ENCODE measurements at places on chromosomes 11 and 22. TPM values are rescaled to one million over a fixed set of nuclear protein-coding genes. Genes with fewer than 3 reads are reported as not detected.

DNA sequence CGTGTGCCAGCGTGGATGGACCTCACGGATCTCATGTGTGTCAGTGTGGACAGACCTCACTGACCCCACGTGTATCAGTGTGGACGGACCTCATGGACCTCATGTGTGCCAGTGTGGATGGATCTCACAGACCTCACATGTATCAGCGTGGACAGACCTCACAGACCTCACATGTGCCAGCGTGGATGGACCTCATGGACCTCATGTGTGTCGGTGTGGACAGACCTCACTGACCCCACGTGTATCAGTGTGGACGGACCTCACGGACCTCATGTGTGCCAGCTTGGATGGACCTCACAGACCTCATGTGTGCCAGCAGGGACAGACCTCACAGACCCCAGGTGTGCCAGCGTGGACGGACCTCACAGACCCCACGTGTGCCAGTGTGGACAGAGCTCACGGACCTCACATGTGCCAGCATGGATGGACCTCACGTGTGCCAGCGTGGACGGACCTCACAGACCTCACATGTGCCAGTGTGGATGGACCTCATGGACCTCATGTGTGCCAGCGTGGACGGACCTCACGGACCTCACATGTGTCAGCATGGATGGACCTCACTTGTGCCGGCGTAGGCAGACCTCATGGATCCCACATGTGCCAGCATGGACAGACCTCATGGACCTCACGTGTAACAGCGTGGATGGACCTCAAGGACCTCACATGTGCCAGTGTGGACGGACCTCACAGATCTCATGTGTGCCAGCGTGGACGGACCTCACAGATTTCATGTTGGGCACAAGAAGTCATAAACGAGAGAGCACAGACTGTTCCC lies 18.2 kb downstream of the TTLL8 start:
- no peak for DNase-seq

DNA sequence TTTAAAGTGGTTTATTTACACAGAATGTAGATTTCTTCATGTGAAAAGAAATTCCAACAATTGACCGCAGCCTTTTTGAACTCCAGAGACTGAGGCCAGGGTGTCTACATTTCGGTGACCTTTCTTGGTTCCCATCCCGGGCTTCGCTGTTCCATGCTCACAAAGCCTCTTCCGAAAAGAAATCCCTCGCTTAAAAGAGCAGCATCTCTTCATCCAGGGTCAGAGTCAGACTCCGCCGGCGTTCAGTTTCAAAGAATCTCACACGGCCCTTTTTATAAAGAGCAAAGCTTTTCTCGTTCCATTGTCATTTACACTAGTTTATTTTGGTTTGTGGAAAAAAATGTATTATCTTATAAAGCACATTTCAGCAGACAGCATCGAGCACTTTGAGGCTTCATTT lies 530.6 kb upstream of the B3GAT1 start:
- DNase-seq, result no peak

DNA sequence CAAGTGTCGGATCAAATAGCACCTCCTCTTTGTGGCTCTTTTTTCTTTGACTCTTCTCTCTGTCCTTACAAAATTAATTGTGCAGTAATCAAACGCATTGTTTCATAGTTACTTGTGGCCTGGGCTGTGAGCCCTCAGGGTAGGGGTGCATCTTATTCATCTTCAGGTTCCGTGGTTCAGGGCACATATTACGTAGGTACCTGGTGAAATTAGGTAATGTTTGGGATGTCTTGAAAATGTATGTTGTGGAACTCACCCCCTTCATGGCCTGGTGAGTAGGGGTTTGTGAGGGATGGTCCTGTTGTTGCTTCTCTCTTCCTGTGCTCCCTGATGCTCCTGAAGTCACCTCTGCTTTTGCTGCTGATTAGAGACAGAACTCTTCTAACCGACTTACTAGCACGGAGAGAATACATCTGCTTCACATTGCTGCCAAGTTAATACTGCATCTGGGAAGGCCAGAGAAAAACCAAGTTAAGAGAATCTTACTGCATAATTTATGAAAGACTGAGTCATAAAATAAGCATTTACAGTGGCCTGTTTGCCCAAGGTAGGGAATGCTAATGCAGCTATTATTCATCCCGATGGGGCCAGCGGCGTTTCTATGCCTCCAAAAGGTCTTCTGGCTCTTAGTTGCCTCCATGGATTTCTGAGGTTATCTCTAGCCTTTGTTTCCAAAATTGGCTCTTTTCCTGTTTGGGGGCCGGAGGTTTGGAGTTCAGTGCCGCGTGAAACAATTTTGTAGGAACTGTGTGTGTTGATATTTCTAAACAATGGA lies 66.9 kb downstream of the TBC1D22A start:
- DNase-seq, result no peak

DNA sequence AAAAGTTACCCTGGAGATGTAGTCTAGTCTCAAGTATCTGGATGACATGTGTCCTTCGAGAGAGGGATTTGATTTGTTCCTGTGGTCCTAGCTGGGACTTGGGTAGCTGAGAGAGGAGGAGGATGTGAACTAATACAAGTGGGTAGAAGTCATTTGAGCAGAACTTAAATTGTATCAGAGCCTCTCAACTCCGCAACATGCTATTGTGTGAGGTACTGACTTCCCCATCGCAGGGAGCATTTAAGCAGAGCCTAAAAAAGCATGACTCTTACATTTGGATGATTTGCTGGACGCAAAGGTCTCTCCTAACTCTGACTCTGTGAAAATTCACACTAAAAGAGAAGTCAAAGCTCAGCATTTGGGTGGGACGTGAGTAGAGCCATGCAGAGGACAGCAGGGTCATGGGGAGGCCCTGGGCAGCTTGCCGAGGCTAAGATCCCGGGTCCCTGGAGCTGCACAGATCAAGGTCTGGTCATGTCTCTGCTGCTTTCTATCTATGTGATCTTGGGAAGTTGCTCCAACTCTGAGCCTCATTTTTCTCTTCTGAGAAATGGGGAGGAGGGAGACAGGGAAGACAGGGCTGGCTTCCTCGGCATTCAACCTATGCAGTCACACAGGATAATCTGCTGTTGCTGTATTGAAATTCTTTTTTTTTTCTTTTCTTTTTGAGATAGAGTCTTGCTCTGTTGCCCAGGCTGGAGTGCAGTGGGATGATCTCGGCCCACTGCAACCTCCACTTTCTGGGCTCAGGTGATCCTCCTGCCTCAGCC lies 44.9 kb downstream of the CD82 start:
- no peak for DNase-seq

- DNase-seq, result no peak
Measured at GRCh38 chr11:42237701-42238235, 778.3 kb upstream of the LRRC4C start.

The SLC37A2 gene
- total RNA-seq, result 0.51 TPM

DNA sequence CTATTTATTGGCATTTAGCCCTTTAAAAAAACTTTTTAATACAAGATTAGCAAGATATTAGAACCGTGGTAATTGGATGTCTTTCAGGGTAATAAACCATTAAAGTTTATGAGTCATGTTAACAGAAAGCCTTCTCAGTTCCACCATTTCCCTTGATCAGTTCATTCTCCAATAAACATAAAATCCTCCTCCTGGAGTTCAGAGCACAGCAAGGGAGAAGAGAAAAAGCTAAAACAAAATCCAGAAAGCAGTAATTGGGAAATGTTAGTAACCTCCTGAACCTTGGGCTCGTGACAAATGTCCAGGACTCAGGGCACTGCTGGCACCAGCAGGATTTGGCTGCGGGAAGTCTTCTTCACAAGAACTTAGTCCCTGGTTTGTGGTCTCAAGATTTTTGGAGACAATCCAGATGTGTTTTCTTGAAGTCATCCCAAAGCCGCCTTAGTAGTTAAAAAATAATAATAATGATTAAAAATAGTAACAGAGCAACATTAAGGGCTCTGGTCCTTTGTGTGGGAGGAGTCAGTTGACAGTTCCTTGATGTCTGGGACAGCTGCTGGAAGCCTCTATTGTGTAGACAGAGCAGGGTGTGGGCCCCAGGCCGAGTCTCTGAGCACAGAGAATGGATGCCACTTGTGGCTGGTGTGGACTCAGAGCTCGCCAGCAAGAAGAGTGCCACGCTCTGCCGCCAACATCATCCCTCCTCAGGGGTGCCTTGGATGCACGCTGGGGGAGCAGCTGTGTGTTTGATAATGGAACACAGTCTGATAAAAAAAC lies 43.4 kb upstream of the PITPNB start:
- no peak for DNase-seq

The SLC25A18 gene
- total RNA-seq, result 2.3 TPM

The OR51M1 gene
- not detected for total RNA-seq
